Articular chondrocyte of knee joint (primary cell): ENCODE measurements at places on chromosomes 7 and 10. TPM values are rescaled to one million over a fixed set of nuclear protein-coding genes. Genes with fewer than 3 reads are reported as not detected.

Gene ERVW-1
- total RNA-seq, result not detected in 2 replicates

Gene AKR1C8
- 0.22 TPM in 1 of 2 replicates, not detected in the other for total RNA-seq

Gene PLAU
- total RNA-seq, result 40.5 and 42.2 TPM in 2 replicates

Gene PILRB
- 7.8 and 11.8 TPM in 2 replicates for total RNA-seq

Gene PARD3
- total RNA-seq, result 31.1 and 39.9 TPM in 2 replicates

Gene PODXL
- total RNA-seq, result 2.7 and 7.8 TPM in 2 replicates

Gene KLF14
- 0.13 TPM in 1 of 2 replicates, not detected in the other for total RNA-seq

Gene PTPRN2
- 0.26 and 0.54 TPM in 2 replicates for total RNA-seq

Gene OPN1SW
- not detected in 2 replicates for total RNA-seq

Gene VWC2
- under 0.01 TPM in 1 of 2 replicates, not detected in the other for total RNA-seq

Gene EPO
- not detected in 2 replicates for total RNA-seq

Gene ADAM22
- 0.65 and 1.0 TPM in 2 replicates for total RNA-seq

Gene ETV1
- total RNA-seq, result 2.2 and 3.7 TPM in 2 replicates

Gene SPOCK2
- 0.11 and 0.13 TPM in 2 replicates for total RNA-seq

Gene TMEM209
- 23.5 and 26.2 TPM in 2 replicates for total RNA-seq

Gene PSD
- 1.8 and 2.1 TPM in 2 replicates for total RNA-seq

Gene DRGX
- not detected in 2 replicates for total RNA-seq

Gene MYO3A
- total RNA-seq, result not detected in 2 replicates

Gene ADIRF
- 50.6 and 78.0 TPM in 2 replicates for total RNA-seq

Gene AZGP1
- not detected in 2 replicates for total RNA-seq
